ENCODE measurements at places on chromosomes 5 and 9.

DNA sequence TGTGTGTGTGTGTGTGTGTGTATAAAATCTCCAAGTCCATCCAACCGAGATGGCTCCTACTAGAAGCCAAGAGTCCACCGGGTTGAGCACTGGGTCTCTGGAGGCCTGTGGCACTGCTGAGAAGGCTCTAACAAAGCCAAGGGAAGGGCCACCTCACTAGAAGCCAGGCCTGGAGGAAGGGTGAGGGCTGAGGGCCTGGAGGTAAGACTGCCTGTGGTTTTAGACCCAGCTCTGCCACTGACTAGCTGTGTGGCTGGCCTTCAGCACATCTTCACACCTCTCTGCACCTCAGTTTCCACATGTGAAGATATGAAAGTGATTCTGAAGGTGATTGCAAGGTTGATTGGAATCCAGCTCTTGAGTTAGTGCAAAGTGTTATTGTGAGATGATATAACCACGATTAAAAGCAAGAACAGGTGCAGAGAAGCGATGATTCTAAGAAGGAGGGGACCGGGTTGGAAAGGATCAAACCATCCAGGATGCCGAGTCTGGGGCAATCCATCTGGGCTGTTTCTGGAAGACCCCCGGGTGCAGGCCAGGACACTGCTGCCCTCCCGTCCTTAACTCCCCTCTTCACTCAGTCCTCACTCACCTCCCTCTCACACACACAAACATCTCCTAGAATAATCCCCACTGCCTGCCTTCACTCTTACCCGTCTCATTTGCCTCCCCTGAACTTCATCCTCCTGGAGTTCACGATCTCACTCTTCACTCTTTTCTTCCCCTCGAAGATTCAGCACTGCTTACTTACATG lies 2.3 kb downstream of the IL4 start:
- H3K4me3 ChIP-seq = no peak overlapping the region
- H3K27ac ChIP-seq = no peak overlapping the region

GRCh38 chr9:68981789-68982188 lies 32.1 kb downstream of the PRKACG start:
- H3K4me1 ChIP-seq = no peaks in the 10 kb centered on the region
- H3K36me3 ChIP-seq = no peaks in the 10 kb centered on the region
- DNase-seq = no peak
- H3K4me3 ChIP-seq = no peak overlapping the region
- peaks cover 10% of the 10 kb centered on the region for H3K27me3 ChIP-seq

DNA sequence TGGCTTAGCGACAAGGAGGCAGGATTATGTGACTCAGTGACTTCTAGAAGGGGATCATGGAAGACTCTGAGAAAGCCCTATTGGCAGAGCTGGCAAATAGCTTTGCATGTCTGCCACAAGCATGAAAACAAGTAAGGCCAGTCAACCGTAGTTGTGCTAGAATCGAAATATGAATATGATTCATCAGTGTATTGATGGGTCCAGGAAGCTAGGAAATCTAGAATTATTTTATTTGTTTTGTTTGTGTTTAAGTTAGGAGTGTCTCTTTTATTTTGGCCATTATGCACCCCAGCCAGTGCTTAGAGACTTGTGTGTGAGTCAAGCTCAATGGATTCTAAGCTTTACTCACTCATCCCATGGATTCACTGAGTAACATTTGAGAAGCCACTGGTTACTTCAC lies 3.8 kb upstream of the ITGA2 start:
- peaks cover 29% of the 10 kb centered on the region for H3K4me1 ChIP-seq
- no peaks in the 10 kb centered on the region for H3K36me3 ChIP-seq
- no peak overlapping the region for H3K27ac ChIP-seq
- no peak for DNase-seq

DNA sequence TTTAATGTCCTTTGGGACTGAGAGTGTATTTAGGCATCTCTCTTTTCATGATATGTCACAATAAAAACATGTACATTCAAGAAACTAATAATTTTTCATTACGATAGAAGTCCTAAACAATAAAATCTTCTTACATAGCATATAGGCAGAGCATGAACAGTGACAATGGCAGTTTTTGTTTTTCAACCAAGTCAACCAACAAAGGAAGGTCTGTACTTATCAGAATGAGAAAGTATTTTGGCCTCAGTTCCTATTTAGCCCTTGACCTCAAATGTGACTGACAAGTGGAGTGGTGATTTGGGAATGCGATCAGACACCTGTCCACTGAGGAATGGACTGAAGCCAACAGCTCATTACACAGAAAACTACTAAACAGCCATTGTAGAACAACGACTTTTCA lies 219.5 kb downstream of the TMEM161B start:
- no peaks in the 10 kb centered on the region for H3K27me3 ChIP-seq
- H3K4me1 ChIP-seq = no peaks in the 10 kb centered on the region
- no peak overlapping the region for H3K4me3 ChIP-seq
- H3K36me3 ChIP-seq = no peaks in the 10 kb centered on the region

- H3K36me3 ChIP-seq = no peaks in the 10 kb centered on the region
- H3K4me3 ChIP-seq = no peak overlapping the region
- H3K4me1 ChIP-seq = peaks cover 4% of the 10 kb centered on the region
Measured at GRCh38 chr9:626596-626995, 214.9 kb upstream of the DMRT1 start.

GRCh38 chr9:137666513-137666822 lies 47.7 kb downstream of the EHMT1 start:
- no peaks in the 10 kb centered on the region for H3K27me3 ChIP-seq
- H3K4me1 ChIP-seq = no peaks in the 10 kb centered on the region
- no peak overlapping the region for H3K4me3 ChIP-seq
- DNase-seq = no peak
- H3K27ac ChIP-seq = no peak overlapping the region

- H3K27me3 ChIP-seq = no peaks in the 10 kb centered on the region
- H3K27ac ChIP-seq = no peak overlapping the region
- H3K4me1 ChIP-seq = no peaks in the 10 kb centered on the region
- DNase-seq = no peak
- no peak overlapping the region for H3K4me3 ChIP-seq
Measured at GRCh38 chr9:136935651-136936050, 8.9 kb downstream of the FBXW5 start.

GRCh38 chr5:41772056-41772455 lies 98.2 kb downstream of the OXCT1 start:
- H3K4me3 ChIP-seq = no peak overlapping the region
- H3K36me3 ChIP-seq = no peaks in the 10 kb centered on the region
- no peaks in the 10 kb centered on the region for H3K27me3 ChIP-seq
- H3K4me1 ChIP-seq = no peaks in the 10 kb centered on the region
- H3K27ac ChIP-seq = no peak overlapping the region
- DNase-seq = no peak

- no peaks in the 10 kb centered on the region for H3K36me3 ChIP-seq
- H3K4me1 ChIP-seq = peaks cover 34% of the 10 kb centered on the region
- H3K27ac ChIP-seq = peak overlapping the region; percentile 53
- H3K4me3 ChIP-seq = peak overlapping the region; percentile 15
Measured at GRCh38 chr5:38806775-38807258, 39.0 kb upstream of the OSMR start.

DNA sequence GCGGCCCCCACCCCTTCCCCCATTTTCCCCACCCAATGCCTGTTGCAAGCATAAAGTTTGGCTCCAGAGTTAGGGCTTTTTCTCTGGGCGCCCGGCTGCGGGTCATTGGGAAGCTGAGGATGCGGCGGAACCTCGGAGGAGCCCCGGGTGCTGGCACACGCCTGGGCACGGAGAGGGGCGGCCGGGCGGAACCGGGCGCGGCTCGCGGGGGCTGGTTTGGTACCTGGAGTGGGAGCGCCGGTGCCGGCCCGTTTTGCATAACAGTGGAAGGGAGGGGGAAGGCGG lies 1.2 kb downstream of the PPARGC1B start:
- peak overlapping the region; percentile 79 for H3K27ac ChIP-seq
- DNase-seq = no peak
- H3K4me1 ChIP-seq = peaks cover 7% of the 10 kb centered on the region
- no peaks in the 10 kb centered on the region for H3K36me3 ChIP-seq

DNA sequence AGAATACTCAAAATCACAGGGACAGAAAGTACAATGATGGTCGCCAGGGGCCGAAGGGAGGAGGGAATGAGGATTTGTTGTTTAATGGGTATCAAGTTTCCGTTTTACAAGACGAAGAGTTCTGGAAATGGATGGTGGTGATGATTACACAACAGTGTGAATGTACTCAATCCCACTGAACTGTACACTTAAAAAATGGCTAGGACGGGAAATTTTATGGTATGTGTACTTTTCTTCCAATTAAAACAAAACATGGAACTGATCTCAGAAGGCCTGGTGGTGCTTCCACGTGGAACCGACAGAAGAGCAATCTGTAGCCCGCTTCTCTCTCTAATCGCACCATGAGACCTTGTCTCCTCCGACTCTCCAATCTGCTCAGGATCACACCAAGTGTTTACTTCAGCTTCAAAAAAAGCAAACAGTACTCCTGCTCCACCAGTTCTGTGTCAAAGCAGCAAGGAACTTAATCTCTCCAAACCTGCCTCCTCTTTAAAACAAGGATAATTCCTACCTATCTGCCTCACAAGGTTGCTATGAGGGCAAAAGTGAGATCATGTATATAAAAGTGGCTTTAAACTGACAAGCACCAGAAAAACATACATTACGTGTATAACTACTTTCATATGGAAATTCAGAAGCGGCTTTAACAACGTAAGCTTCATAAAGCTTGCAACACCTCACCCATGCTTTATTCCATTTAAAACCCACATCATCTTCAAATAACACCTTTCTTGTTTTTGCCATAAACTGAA lies 2.1 kb downstream of the ECPAS start:
- no peaks in the 10 kb centered on the region for H3K36me3 ChIP-seq
- peaks cover 16% of the 10 kb centered on the region for H3K4me1 ChIP-seq
- no peak for DNase-seq
- H3K27ac ChIP-seq = peak overlapping the region; percentile 99
- H3K27me3 ChIP-seq = no peaks in the 10 kb centered on the region
- peak overlapping the region; percentile 54 for H3K4me3 ChIP-seq

- H3K4me1 ChIP-seq = no peaks in the 10 kb centered on the region
- H3K27ac ChIP-seq = no peak overlapping the region
- H3K27me3 ChIP-seq = no peaks in the 10 kb centered on the region
- no peaks in the 10 kb centered on the region for H3K36me3 ChIP-seq
Measured at GRCh38 chr5:178649580-178649979, 22.7 kb upstream of the CLK4 start.

GRCh38 chr9:38182321-38182720 lies 113.3 kb upstream of the SHB start:
- H3K4me3 ChIP-seq = no peak overlapping the region
- no peak for DNase-seq
- no peaks in the 10 kb centered on the region for H3K27me3 ChIP-seq
- no peak overlapping the region for H3K27ac ChIP-seq

- peaks cover 7% of the 10 kb centered on the region for H3K4me1 ChIP-seq
- no peaks in the 10 kb centered on the region for H3K27me3 ChIP-seq
- no peak overlapping the region for H3K4me3 ChIP-seq
- DNase-seq = no peak
- no peaks in the 10 kb centered on the region for H3K36me3 ChIP-seq
- H3K27ac ChIP-seq = no peak overlapping the region
Measured at GRCh38 chr5:78819166-78819565, 165.9 kb downstream of the ARSB start.

DNA sequence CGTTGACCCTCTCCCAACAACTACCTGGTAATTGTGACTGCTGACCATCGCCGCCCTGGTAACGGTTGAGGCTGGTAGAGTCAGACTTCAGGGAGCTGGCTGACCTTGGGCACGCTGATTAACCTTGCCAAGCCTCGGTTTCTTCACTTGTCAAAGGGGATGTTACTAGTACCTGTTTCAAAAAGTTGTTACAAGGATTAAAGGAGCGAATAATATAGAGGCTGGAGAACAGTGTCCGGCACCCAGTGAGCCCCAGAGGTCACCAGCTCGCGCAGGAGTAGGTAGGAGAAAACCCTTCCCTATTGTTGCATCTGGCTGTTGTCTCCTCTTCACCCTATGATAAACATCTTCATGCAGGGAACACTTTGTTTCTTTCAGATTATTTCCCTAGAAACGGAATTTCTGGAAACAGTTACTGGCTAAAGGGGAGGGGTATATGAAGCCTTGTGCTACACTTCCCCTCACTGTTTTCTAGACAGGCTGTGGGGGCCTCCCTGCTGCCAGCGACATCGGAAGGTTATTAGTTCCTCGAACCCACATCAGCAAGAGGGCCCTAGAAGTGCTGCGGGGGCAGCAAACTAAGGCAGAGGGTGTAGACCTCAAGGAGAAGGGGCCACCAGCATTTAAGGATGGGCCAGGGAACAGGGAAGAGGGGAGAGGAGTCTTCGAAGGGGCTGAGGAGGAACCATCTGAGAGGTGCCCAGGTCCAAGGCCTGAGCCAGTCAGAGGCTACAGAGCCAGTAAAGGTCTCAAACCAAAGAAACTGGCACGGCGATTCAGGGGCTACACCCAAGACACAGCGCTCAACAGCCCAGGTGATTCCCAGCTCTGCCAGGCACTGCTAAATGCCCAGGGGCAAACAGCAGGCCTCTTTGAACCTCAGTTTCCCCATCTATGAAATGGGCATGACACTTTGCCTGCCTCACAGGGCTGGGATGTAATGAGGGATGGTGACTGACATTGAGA lies 37.6 kb downstream of the HRH2 start:
- H3K36me3 ChIP-seq = no peaks in the 10 kb centered on the region
- H3K4me3 ChIP-seq = peak overlapping the region; percentile 66
- DNase-seq = no peak
- H3K4me1 ChIP-seq = peaks cover 3% of the 10 kb centered on the region
- no peak overlapping the region for H3K27ac ChIP-seq

DNA sequence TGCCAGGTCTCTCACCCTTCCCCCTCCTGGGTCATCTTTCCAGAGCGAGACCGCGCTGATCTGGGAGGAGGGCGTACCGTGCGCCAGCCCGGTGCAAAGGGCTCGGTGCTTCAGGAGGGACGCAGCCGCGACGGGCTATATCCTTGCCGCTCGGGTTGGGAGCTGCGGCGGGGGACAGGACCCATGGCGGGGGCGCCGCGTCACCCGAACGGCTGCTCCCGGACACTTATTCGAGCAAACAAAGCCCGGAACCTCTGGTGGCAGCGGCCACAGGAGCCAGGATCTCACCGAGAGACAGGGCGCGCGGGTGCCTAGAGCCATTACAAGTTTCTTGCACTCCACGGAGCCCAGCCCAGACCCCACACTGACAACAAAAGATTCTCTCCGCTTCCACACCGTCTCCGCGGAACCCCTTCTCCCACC lies 1.3 kb downstream of the SEMA6A start:
- H3K4me1 ChIP-seq = peaks cover 8% of the 10 kb centered on the region
- H3K36me3 ChIP-seq = no peaks in the 10 kb centered on the region
- H3K27me3 ChIP-seq = no peaks in the 10 kb centered on the region
- peak overlapping the region; percentile 59 for H3K4me3 ChIP-seq
- no peak overlapping the region for H3K27ac ChIP-seq

Data from HCT116 (cell line).